Hematopoietic multipotent progenitor cell treated with erythropoietin and hydrocortisone succinate and interleukin-3 and kit ligand, for 6 days (in vitro differentiated cells): ENCODE measurements at places on chromosomes 16 and 17.

GRCh38 chr16:11201498-11202259 is 54.3 kb downstream of the SOCS1 start:
- peak; percentile 73 for DNase-seq

DNA sequence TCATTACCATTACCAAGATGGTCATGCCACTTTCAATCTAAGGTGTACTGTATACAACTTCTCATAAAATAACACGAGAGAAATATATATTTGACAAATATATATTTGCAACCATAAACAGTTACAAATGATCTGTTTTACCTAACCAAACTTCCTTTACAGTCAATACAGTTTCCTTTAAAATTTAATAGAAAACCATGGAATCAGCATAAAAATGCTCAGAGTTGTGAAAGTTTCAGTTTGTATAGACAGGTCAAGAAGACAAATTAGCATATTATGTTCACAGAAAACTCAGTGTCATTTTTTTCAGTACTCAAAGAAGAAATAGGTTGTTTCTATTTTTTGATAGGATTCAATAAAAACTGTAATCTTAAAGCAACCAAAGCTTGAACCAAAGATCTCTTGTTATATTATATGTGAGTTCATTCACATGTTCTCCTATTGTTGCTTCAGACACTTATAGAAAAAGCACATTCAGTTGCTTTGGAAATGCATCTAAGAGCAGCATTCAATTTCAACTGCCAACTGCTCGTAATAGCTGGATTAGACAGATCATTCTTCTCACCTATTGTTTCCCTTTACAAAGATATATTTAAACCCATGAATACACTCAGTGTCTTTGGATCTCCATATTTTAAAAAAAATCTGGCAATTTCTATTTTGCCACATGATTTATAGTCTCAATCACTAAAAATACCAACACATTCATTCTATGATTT is 15.1 kb downstream of the SSH2 start:
- no peak for DNase-seq

- DNase-seq, result no peak
These were observed 944 bp upstream of the MARF1 start for GRCh38 chr16:15643946-15644250.

GRCh38 chr16:76800196-76800595 is 390.8 kb upstream of the MON1B start:
- DNase-seq, result no peak

DNA sequence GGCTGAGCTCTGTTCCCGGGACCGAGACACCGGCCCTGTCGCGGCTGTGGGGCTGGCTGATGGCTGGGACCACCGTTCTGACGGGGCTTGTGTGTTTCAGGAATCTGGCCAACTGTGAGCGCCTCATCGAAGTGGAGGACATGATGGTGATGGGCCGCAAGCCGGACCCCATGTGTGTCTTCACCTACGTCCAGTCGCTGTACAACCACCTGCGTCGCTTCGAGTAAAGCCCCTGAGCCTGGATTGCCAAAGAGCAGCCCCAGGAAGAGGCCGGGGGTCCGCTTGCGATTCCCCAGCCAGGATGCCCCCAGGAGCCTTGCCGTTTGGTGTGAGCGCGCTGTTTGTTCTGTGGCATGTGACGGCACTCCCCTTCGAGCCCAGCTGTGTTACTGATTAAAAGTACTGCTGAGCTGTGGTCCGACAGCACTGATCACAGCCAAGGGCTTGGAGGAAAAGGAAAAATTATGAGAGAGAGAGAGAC is 23.0 kb downstream of the SMTNL2 start:
- no peak for DNase-seq

DNA sequence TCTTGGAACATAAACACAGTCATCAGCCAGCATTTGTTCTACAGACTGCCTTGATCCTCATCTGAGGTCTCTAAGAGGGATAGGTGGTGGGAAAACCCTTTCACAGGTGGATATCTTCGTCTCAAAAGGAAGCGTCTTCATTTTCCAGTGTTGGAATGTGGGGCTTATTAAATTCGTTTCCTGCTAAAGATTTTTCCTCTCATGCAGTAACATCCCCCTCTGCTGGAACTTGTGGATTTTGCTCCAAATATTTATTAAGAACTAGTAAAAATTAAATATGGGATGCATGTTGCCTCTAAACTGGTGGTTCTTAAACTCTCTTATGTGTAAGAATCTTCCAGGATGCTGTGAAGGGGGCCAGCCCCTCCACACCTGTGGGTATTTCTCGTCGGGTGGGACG is 20.1 kb upstream of the MLYCD start:
- DNase-seq, result peak; percentile 55

GRCh38 chr16:17769065-17769464 is 298.3 kb upstream of the XYLT1 start:
- DNase-seq, result no peak

- DNase-seq, result no peak
These were observed 32.8 kb downstream of the VAC14 start for GRCh38 chr16:70768203-70768580.

GRCh38 chr17:59527931-59528330 is 37.5 kb upstream of the DHX40 start:
- DNase-seq, result no peak

GRCh38 chr17:38654411-38655398 is 20.1 kb downstream of the EPOP start:
- DNase-seq, result no peak

- peak; percentile 90 for DNase-seq
These were observed 601 bp downstream of the PHKB start for GRCh38 chr16:47461598-47462266.

GRCh38 chr16:80627108-80627507 is 86.3 kb downstream of the DYNLRB2 start:
- DNase-seq, result no peak

DNA sequence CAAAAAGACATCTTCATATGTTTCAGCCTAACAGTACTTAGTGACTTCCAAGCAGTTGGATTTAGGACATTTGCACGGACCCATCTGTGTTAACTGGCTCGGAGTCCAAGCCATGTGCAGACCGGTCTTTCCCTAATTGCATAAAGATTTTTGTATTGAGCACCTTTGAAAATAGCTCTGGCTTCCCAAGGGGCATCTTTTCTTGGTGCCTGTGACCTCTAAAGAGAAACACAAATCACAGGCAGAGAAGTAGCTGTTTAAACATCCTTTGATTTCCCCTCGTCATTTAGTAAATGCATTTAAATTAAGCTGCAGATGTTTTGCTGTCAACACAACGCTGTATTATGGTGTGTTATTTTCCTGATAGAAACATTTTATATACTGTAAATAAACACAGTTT is 288.2 kb upstream of the SALL1 start:
- no peak for DNase-seq

- no peak for DNase-seq
These were observed 48.3 kb upstream of the BAHCC1 start for GRCh38 chr17:81346908-81347349.

DNA sequence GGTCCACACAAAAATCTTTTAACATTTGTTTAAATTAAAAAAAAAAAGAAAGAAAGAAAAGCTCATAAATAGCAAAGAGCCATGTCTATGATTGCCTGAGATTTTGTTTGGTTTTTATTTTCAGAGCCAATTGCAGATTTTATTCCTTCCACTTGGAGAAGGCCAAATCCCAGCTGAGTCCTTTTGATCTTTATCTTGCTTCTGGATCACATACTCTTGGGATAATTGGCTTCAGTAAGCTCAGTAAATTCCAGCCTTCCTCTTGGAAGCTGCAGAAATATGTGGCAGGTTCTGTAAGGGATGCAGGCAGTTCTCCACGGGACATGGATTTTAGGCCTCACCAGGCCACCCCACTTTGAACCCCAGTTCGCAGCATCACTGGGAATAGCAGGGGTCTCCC is 63.3 kb upstream of the TMC5 start:
- DNase-seq, result no peak

GRCh38 chr16:58495521-58496331 is 4.2 kb upstream of the NDRG4 start:
- DNase-seq, result no peak

DNA sequence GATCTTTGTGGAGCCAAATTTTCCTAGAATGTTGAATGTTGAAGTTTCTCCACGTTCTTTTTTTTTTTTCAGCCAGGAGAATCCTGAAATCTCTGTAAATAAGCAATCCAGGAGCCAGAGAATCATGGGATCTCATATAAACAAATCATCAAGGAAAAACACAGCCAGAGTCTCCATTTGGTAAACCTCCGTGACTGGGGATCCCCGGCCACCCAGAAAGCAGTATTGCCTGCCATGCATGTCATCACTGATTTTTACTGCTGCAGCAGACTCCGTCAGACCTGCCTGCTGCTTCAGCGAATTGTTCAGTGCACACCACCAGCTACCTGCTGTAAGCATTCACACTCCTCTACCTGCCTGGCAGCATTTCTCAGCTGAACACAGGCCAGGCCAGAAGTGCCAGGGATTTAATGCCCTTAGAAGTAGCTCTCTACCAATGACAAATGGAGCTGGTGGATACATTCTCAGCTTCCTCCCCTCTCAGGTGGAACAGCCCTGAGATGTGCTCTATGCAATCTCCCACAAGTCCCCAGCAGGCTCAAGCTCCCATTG is 158.6 kb downstream of the CYLD start:
- DNase-seq, result no peak

GRCh38 chr16:83785455-83785854 is 22.3 kb upstream of the HSBP1 start:
- DNase-seq, result no peak

DNA sequence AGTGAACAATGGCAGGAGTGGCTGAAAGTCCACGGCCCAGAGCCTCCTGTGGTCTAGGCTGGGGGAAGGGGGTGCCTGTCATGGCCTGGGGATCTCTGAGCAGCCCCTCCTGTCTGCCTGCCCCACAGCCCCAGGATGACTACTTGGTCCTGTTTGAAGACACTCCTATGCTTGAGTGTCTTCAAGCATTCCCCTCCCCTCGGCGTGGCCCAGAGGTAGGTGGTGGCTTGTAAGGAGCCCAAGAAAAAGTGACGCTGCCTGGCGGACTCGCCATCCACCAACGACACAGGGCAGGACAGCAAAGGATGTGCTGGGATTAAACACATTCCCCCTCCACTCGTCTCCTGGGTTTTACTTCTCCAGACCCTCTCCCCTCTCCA is 5.7 kb downstream of the SULT1A1 start:
- DNase-seq, result no peak

GRCh38 chr17:7240375-7240774 is 1.1 kb upstream of the PHF23 start:
- no peak for DNase-seq

DNA sequence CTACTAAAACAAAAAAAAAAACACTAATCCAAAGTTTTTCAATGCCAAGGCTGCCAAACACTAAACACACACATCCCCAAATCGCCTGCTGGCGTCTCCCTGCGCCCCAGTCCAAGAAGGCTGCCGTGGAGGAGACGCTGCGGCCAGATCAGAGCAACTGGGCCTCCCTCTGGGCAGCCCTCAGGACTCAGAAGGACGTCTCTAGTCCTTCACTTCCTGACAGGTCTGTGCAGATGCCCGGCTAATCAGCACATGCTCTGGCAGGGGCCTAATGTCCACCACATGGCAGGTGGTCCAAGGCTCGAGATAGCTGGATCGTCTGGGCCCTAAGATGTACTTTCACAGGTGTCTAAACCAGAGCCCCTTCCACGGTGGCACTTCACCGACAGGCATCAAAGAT is 2.7 kb downstream of the SLC38A10 start:
- no peak for DNase-seq

DNA sequence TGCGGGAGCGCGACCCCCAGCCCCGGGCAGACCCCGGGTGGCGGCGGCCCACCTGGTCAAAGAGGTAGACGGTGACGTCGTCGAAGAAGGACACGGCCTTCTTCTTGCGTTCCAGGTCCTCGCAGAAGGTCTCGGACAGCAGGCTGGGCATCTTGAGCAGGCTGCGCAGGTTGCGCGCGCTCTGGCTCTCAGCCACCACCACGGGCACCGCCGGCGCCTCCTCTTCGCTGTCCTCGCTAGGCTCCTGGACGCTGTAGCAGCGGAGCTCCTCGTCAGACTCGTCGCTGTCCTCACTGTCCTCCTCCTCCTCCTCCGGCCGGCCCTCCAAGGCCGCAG is 45.2 kb upstream of the PVALEF start:
- DNase-seq, result no peak

DNA sequence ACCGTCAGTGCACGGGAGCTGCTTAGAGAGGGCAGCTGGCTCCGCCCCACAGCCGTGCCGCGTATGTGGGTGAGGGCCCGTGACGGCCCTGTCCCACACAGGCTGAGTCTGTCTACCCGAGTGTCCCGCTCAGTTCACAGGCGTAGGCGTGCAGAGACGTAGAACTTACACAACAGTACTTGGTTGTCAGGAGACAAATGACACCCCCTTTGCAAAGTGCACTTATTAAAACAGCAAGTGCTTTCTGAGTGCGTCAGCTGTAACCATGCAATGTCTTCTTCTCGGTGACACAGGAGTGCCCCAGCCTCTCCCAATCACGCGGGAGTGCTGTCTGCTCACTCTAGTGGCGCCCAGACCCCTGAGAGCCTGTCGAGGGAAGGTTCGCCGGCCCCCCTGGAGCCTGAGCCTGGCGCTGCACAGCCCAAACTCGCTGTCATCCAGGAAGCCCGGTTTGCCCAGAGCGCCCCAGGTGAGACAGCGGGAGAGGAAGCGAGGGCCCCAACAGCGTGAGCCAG is 64.2 kb downstream of the FOXK2 start:
- no peak for DNase-seq

GRCh38 chr16:14018851-14019250 is 52.3 kb upstream of the MRTFB start:
- no peak for DNase-seq

DNA sequence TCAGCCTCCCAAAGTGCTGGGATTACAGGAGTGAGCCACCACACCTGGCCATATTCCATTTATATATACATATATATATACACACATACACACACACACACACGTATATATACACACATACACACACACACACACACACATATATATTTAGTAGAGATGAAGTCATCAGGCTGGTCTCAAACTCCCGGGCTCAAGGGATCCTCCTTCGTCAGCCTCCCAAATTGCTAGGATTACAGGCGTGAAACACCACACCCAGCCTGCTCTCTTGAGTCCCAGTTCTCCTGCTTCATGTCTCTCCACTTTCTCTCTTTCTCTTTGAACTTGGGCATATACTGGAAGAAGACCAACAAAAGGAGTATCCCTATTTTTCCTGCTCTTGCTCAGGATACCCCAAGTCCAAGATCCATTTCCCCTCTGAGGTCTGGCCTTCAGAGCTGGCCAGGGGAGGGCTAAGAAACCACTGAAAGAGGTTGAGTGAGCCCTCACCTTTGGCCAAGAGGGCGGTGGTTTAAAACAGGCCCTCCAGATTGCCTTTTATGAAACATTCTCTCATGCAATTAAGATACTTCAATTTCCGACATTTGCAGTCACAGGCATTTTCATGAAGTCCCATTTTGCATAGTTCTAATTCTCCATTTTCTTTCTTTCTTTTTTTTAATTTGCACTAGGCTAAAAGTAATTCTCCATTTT is 37.9 kb downstream of the CIBAR2 start:
- DNase-seq, result no peak
